ENCODE measurements at places on chromosomes 7 and 10.

DNA sequence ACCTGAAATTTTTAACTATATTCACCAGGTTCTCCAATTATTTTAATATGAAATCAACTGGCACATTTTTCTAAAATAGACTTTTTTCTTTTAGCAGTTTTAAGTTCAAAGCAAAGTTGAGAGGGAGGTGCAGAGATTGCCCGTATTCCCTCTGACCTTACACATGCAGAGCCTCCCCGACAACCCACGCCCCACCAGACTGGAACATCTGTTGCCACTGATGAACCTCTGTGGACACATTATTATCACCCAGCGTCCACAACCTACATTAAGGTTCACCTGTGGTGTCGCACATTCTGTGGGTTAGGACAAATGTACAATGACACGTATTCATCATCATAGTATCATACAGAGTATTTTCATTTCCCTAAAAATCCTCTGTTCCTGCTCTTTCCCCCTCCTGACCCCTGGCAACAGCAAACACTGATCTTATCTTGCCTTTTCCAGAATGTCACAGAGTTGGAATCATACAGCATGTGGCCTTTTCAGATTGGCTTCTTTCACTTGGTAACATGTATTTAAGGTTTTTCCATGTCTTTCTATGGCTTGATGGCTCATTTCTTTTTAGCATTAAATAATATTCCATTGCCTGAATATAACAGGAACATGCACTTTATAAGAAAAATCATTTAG is 37.1 kb downstream of the COBL start:
- no peak for DNase-seq

DNA sequence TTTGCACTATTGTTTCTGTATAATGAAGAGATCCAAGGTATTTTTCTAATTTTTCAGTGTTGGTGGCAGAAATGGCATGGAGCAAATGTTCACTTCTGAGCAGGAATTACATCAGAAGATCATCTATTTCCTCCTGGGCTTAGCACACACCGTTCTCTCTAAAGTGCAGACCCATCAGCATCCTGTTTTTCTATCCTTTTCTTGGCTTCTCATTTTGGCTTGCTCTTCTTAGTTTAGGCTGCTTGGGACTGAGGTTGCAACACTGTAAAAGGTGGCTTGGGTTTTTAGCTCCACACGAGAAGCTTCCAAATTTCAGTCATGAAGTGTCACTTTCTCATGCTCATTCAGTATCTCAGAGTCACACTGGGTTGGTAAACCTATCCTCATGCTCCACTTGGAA is 79.9 kb upstream of the SMIM30 start:
- DNase-seq: no peak

- no peak for DNase-seq
Observed at GRCh38 chr7:30206942-30207341, 72.2 kb downstream of the MTURN start.

- DNase-seq: no peak
Observed at GRCh38 chr10:64486149-64486548, 964.9 kb downstream of the REEP3 start.

GRCh38 chr7:86904949-86905834 is 154.3 kb downstream of the ELAPOR2 start:
- DNase-seq: no peak

GRCh38 chr10:934746-935406 is 3.4 kb upstream of the LARP4B start:
- no peak for DNase-seq

DNA sequence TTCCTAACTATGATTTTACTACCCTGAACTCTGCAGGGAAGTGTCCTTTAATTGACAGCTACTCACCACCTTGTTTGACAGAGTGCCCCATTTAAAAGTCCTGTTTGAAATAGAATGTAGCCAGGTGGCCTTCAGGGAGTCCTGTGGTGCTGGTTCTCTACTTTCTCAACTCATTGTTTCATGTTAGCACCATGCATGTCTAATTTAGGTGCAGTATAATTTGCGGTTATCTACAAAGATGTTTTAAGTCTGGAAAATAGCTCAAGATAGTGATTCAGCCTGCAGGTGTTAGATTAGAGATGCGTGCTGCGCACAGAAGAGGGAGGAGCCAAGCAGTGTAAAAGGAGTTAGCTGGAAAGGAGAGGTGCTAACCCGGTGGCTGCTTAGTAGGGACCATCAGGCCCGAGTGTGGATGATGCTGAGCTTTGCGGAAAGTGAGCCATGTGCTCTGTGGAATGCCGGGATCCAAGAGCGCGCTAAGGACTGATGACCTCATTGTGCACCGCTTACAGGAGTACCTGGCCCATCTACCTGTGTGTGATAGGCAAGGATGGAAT is 1.2 kb downstream of the CCM2 start:
- DNase-seq: peak; percentile 79

- DNase-seq: no peak
Observed at GRCh38 chr7:131020759-131021261, 286.8 kb upstream of the KLF14 start.

DNA sequence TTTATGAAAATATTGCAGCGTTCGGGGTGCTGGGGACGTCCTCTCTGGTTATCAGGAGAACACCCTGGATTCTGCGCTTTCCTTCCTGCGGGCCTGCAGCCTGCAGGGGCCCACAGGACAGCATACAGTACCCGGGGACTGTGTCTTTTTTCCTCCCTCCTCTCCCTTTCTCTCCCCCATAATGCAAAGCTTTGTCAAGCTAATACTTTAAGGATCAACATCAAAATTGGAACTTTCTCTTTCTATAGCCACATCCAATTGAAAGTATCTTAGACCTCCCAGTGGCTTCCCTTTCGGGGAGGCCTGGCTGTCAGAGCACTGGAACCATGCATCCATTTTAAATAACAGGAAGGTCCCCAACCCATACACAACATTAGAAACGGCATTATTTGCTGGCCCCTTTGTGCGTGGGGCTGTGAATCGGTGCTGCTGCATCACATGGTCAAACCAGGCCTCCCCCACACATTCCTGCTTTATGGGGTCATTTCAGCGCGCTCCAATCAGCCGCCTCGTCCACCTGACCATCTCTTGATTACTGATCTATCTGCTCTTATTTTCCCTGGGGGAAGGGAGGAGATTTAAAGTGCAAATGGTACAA is 505.1 kb downstream of the DNAJB6 start:
- no peak for DNase-seq

DNA sequence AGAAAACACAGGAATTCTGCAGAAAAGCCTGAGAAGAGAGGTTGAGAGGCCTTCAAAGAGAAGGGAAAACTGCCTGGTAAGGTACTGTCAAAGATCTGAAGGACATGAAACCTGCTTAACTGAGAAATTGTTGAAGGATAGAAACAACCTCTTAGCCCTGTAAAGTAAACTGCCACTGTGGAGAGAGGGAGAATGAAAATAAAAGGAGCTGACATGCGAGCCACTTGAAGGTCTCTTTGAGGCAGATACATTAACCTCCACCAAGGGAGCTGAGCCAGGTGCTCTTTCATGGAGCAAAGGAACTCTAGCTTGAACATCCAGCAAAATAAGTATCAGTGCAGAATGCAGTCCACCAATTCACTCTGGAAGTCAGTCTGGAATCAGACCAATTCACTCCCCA is 108.8 kb upstream of the FEZF1 start:
- DNase-seq: no peak

GRCh38 chr7:85103962-85104361 is 82.9 kb downstream of the SEMA3D start:
- DNase-seq: no peak

GRCh38 chr7:69898189-69898588 is 299.9 kb downstream of the AUTS2 start:
- DNase-seq: no peak

- DNase-seq: no peak
Observed at GRCh38 chr7:29196971-29197595, 2.5 kb downstream of the CHN2 start.

- no peak for DNase-seq
Observed at GRCh38 chr10:132113206-132113605, 47.5 kb downstream of the JAKMIP3 start.

- DNase-seq: no peak
Observed at GRCh38 chr10:104581884-104582601, 59.0 kb upstream of the SORCS3 start.

GRCh38 chr7:107696330-107696946 is 35.8 kb downstream of the SLC26A4 start:
- no peak for DNase-seq

GRCh38 chr7:98991141-98991540 is 112.8 kb downstream of the TRRAP start:
- no peak for DNase-seq

- no peak for DNase-seq
Observed at GRCh38 chr10:94224656-94225055, 138.1 kb downstream of the NOC3L start.

GRCh38 chr7:137838706-137839315 is 8.0 kb downstream of the DGKI start:
- DNase-seq: no peak

DNA sequence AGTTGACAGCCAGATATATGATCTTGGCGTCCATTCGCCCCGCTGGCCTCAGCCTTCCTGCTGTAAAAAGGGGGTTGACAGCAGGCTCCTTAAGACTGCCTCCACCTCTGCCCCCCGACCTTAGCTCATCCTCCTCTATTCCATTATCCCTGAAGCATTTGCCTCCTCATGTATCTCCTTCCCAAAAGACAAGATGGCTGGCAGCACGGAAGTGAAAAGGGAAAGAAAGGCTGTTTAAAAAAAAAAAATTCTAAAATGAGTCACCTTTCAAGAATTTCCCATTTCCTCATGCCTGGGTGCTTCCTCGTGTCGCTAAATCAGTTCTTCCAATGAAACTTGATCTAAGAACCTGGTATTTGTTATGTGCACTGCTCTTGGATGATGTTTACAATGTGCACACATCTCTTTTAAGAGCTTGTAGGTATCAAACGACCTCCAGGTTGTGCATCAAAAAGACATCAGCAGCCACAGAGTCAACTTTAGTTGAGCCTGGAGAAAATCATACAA is 1.7 kb downstream of the SCRN1 start:
- no peak for DNase-seq

- no peak for DNase-seq
Observed at GRCh38 chr10:6721964-6722615, 142.0 kb upstream of the PRKCQ start.

DNA sequence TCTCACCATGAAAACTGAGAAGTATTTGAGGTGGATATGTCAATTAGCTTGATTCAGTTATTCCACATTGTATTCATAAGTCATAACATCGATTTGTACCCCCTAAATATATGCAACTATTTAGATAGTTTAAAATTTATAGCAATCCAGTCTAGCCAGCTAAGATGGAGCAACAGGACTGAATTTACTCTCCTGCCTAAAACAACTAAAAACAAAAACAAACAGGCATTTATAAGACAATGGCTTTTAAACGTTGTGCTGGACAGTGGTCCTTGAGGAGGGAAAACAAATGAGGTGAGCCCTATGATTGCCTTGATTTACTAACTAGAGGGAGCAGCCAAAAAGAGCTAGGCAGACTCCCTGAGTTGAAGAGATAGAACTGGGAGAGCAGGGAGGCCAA is 814 bp upstream of the GPAM start:
- DNase-seq: no peak

DNA sequence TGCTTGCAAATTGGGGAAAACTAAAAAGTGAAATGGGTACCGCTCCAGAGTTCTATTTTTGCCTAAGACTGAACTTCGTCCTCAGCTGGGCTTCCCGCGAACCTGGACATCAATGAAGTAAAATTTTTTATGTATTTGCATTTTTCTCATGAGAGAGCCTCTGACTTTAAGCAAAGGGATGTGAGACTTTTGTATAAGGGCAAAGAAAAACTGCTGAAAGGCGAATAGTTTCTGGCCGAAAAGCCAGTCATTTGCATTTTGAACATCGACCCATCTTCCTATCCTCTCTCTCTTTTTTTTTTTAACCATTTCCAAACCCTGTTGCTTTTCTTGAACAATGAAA is 573 bp downstream of the PMPCB start:
- no peak for DNase-seq

DNA sequence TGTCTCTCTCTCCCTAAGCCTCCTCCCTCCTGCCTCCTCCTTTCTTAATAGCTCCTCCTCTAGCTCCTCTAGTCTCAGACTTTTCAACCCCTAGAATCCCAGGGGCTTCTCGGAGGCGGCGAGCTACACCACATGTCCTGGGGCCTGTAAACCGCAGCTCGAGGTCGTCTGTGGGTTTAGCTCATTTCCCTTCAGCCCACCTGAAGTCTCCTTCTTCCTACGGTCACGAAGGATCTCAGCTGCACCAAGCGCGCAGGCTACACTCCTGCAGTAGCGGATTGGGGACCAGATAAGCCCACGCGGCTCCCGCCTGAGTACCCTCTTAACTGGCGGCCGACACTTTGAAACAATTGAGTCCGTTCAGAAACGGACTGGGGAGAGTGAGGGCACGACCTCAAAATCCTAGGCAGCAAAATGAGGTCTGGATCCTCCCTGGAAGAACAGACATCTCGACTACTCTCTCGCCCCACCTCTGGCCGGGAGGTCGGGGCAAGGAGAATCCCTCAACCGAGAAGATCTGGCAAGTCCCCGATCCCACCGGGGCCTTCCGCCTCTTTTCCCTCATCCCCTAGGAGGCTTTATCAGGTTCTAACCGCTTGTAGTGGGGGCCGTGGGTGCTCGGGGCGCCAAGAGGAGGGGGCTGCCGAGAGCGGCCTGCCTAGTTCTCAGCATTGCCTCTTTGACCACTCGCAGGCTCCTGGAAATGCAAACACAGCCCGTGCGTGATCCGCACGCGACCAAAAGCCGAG is 1.3 kb upstream of the SORCS3 start:
- DNase-seq: no peak

- DNase-seq: no peak
Observed at GRCh38 chr10:44368637-44369036, 16.3 kb downstream of the CXCL12 start.

DNA sequence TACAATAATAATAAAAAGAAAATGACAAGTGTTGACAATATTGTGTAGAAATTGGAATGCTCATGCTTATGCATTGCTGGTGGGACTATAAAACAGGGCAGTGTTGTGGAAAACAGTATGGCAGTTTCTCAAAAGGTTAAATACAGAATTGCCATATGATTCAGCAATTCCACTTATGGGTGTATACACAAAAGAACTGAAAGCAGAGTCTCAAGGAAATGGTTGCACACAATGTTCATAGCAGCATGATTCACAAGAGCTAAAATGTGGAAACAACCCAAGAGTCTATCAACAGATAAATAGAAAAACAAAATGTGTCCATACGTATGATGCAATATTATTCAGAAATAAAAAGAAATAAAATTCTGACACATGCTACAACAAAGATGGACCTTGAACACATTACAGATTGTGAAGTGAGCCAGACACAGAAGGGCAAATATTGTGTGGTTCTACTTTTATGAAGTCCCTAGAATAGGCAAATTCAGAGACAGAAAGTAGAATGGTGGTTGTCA is 64.8 kb upstream of the GRM8 start:
- DNase-seq: no peak

DNA sequence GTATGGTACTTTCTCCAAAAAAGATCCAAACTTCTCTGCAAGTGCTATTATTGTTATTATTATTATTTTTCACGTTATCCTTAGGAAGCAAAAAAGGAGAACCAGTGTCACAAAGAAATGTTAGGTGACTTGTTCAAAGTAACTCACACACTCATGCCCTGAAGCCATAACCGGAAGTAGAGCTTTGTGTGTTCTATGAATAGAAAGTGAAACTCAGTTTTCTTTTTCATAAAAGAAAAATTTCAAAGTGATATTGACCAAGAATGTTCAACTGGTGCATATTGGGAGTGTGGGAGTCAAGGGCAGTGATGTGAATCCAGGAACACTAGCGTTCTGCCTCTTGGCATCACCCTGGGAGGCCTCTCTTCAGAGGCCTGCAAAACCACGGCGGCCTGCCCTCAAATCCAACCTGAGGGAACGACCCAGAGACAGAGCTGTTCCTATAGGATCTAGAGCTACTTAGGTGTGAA is 106.1 kb downstream of the PRKCQ start:
- no peak for DNase-seq
